CD4-positive, alpha-beta T cell treated with Interleukin-15 for 1 hour (primary cell): ENCODE measurements at places on chromosomes 11 and 22.

- DNase-seq: no peak
These were observed 24.9 kb downstream of the PICALM start for GRCh38 chr11:86043765-86044503.

DNA sequence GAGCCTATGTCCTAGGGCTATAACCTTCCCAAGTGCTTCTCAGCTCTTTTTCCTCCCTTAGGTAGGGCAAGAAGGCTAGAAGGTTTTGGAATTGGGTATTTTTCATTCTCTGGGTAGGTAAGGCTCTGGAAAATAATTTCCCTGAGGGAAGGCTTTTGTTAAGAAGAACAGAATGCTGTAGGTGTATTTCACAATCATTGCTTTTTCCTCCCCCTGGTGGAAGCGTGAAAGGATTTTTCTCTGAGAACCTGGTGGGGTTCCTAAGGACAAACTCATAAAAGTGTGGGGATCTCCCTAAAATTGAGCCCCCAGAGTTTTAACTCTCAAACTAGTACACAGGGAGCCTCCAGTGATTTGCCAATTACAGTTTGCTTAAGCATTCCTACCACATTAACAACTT, 41.1 kb upstream of the NARS2 start:
- DNase-seq: no peak

- no peak for DNase-seq
These were observed 22.6 kb upstream of the TTLL12 start for GRCh38 chr22:43209523-43209890.

- DNase-seq: no peak
These were observed 111.7 kb upstream of the PGR start for GRCh38 chr11:101241160-101241795.

DNA sequence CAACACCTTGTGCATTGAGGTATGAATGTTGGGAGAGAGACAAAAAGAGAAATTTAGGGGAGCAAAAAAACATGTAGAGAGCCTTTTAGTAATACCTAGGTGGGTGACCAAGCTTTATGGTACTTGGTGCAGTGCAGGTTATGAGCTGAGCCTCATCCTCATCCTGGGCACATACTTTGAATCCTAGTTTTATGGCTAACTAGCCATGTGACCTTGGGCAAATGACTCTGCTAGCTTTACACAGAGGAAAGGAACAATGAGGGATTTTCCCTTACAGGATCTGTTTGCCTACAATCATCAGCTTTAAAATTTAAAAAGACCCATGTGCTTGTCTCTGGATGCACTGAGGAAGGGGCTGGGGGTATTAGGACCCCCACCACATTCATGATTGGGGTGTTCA, 187.8 kb upstream of the ISX start:
- DNase-seq: no peak

DNA sequence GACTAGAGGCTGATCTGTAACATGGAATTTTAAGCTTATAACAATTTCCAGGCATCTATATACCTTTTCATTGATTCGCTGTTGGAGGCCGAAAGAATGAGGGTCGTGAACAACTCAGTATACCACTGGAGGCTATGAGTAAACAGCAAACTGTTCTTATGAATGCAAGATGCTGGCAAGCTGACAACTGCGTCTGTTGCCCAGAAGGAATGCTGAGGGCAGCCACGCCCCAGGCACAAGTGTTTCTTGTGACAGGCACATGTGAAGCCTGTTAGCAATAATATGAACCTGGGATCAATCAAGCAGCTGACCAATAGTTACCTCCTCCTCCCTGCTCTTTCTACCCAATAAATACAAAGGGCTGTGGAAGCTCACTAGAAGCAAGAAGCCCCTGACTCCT, 15.3 kb downstream of the RTCB start:
- DNase-seq: no peak

GRCh38 chr11:46680164-46680760, 20.2 kb downstream of the ARHGAP1 start:
- DNase-seq: no peak

DNA sequence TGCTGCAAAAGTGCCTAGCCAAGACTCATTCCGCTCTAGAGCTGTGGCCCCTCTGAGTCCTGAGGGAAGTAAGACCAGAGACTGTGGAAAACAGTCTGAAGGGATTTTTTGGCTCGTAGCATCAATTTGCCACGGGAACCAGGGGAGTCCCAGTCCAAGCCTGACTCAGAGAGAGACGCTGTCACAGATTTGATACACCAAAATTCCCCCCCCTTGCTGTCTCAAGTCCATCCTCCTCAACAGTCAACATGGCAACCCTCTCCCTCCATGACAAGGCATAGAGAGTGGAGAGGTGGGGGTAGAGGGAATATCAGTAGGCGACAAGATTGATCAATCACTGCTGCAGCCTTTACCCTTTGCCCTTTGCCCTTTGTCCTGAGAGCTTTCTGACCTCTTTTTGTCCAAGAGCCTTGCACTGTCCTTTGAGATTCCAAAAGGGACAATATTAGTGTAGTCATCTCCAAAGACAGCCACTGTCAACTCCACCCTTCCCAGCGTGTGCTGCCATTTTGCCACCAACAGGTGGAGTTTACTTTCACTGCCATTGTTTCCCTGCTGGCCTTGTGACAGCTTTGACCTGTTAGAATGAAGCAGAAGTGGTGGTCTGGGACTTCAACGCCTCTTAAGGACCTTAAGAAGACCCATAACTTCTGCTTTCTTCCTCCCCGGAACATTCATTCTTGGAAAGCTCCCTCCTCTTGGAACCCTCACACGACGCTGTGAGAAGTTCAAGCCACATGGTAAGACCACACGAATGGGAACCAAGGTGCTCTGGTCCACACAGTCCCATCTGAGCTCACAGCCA, 7.3 kb downstream of the SLC15A3 start:
- DNase-seq: no peak

GRCh38 chr22:19728271-19728670, 4.9 kb downstream of the GP1BB start:
- DNase-seq: no peak

DNA sequence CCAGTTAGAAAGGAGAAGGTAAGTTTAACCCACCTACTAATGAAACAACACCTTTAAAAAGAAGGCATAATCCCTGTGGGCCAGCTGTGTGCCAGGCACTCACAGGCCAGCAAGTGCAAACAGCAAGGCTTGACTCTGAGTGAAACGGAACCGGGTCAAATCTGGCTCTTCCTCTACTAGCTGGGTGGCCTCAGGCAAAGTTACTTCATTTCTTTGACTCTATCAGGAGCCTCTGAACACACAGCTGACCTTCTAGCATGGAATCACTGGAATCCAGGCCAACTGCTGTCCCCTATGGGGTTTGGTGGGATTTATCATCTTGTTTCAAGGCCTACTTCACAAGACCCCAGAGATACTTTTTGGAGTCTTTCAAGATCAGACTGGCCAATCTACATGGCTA, 3.3 kb downstream of the RAB38 start:
- no peak for DNase-seq

DNA sequence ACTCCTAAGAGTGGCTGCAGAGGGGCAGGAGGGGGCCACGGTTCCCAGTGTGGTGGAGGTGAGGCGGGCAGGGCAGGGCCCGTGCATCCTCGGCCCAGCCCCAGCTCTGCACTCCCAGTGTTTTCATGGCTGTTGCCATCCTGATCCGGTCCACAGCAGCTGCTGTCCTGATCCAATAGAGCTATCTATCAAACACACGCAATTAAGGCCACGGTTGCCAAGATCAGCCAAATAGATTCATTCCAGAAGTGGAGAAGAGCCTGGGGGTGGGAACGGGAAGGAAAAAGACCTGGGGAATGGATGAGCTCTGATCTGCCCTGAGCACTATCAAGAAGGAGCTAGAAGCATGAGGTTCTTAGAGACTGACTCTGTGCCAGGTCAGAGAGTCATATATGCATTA, 160.9 kb upstream of the SYT13 start:
- DNase-seq: no peak

- no peak for DNase-seq
These were observed 8.7 kb upstream of the GLB1L3 start for GRCh38 chr11:134267461-134267860.

- DNase-seq: no peak
These were observed 7.1 kb upstream of the HMGXB4 start for GRCh38 chr22:35250156-35250555.

DNA sequence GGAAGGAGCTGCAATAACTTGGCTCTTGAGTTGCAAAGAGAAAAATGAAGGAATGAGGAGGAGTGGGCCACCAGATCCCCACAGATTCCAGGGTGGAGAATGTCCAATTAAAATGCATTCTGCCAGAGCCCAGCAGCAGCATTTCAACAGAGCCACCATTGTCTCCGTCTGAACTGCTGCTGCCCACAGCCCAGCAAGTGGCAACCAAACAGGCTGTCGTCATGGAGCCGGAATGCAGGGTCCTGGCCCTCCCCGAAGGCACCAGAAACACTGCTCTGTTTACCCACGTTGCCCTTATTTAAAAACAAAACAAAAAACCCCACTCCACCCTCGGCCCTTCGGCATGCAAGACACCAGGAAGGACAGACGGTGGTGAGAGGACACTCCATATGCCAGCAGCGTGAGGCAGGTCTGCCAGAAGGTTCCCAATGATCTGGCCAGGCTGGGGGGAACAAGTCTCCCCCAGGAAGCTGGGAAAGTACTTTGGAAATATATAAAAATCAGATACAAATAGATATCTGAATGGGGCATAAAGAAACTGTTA, 32.5 kb downstream of the PLEKHA7 start:
- DNase-seq: no peak

GRCh38 chr11:128732471-128733277, 38.8 kb downstream of the FLI1 start:
- DNase-seq: no peak

- peak; percentile 93 for DNase-seq
These were observed 2.4 kb downstream of the UCP2 start for GRCh38 chr11:73980001-73980961.

- no peak for DNase-seq
These were observed 494 bp downstream of the ZDHHC5 start for GRCh38 chr11:57668434-57668782.

DNA sequence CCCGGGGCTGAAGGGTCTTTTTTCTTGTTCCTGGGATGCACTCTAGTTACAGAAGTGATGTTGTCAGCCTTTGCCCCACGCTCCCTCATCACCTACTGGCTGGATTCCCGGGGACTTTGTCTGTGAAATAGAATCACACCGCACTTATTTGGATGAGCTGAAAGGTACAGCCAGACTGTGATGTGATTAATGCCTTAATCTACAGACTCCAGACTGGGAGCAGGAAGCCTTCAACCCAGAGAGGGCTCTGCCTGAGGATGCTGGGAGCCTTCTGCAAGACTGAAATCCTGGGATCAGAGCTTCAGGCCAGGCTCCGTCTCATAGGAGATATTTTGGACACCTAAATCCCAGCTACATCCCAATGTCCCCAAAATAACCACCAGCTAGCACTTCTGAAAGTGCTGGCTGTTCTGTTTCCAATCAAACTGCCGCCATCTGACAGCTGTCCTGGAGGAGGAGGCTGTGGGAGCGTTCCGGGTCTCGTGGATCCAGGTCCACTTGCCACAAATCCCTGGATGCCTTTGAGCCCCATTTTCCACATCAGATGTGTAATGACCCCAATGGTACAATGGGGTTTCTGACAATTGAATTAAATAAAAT, 688.5 kb downstream of the TBC1D22A start:
- no peak for DNase-seq

DNA sequence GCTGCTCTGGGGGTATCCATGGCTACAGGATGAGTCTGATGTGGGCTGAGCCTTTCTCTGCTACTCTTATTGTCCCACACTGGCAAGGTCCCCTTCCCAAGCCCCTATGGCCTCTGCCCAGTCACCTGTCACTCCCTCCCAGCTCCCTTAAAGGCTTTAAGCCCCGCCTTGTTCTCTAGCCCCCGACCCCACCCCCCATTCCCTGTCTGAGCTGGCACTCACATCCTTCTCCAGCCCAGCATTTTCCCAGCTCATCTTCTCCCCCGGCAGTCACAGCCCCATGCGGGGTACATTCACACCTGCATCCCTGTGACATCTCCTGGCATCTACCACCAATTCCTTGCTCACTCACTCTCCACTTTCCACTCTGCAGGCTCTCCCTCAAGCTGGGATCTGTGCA, 4.3 kb downstream of the MTFP1 start:
- DNase-seq: no peak

- DNase-seq: no peak
These were observed 46.7 kb upstream of the PARVA start for GRCh38 chr11:12330485-12331231.

DNA sequence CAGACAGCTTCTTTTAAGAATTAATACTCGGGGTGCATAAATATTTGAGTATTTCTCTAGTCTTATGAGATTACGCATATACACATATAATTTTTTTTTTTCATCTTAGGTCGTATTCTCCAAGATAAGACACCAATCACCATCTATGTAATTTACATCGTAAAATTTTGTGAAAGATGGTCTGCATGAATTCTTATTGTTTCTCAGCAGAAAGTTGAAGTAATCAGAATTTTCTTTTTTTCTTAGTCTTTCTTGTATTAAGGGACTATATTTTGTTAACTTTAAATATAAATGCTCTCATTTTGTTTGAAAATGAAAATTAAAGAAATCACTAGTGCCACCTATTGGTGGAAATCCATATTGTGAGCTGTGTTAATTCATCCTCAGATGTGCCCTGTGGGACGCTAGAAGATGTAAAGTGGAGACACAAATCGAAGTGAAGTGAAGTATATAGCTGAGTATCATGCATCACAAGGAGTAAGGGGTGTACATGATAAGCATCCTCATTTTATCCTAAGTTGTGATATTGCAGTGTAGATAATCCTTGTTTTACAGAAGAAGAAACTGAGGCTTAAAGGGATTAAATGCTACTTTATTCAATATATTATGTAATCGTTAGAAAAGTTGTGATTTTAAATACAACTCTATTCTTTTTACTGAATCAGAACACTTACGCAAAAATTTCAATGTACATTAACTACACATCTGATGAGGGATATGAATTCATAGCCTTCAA, 2084.3 kb downstream of the LRRC4C start:
- no peak for DNase-seq

DNA sequence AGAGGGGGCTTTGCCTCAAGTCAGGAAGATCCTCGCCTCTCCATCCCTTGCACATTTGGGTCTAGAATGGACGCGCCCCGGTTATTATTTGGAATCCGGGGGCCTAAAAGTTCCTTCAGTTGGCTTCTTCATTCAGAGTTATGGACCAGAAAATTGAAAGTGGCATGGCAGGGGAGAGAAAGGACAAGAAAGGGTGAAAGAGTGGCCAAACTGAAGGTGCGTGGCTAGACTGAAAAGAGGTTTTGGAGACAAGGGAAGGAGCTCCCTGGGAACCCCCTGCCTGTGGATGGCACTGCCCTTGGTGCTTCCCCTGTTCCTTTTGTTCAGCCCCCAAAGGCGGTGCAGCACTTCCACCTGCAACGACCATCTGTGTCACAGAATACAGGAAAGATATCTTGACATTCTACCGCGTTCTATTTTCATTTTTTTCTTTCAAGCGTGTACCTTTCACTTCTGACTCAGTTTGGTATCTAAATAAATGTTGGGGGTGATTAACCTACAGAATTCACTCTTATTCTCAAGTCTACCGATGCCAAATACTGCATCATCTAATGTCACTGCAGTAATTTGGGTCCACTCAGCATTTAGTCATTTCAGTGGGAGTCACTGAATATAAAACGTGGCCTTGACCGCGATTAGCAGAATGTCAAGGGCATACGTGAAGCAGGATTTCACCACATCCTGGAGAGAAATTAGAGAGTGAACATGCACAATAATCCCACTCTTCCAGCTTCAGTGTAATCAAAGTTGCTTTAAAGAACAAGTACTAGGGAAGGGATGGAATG, 88.1 kb upstream of the ARHGAP32 start:
- no peak for DNase-seq
